ENCODE measurements at places on chromosomes 6 and 20.

- no peak for DNase-seq
These were observed 140.5 kb downstream of the TFAP2B start for GRCh38 chr6:50959081-50959641.

- DNase-seq: no peak
These were observed 82.0 kb downstream of the SERAC1 start for GRCh38 chr6:158086054-158086503.

DNA sequence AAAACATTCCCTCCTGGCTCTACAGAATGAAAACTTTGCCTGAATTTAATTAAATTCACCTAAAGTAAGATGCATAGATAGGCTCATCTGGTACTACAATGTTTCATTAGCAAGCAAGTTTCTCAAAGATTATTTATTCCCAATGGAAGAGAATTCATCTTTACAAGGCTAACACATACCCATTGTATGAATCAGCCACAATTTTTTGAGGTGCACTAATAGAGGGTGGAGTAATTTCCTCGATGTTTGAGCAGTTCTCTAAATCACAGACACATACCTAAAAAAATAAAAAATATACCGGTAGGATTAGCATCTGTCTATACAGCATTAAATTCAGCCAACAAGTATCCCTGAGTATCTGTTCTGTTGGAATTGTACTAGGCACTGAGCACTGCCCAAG is 32.7 kb downstream of the ROS1 start:
- no peak for DNase-seq

- DNase-seq: no peak
These were observed 68.9 kb upstream of the HDAC2 start for GRCh38 chr6:114039841-114040240.

- DNase-seq: no peak
These were observed 85.8 kb downstream of the LYRM4 start for GRCh38 chr6:5174756-5175549.

GRCh38 chr20:18276821-18277220 is 11.5 kb upstream of the ZNF133 start:
- peak; percentile 69 for DNase-seq

DNA sequence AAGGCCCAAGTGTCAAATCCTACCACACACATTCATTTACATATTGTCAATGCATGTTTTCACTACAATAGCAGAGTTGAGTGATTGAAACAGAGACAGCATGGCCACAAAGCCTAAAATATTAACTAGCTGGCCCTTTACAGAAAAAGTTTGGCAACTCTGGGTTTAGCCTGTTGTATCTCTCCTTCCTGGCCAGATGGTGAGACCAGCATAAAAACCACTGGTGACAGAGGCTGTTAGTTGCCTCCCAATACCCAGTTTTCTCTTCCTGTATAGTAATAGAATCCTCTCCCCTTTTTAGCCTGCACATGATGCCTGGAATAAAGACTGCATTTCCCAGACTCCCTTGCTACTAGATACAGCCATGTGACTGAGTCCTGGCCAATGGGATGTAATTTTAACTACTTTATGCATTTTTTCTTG is 100.0 kb upstream of the TAB2 start:
- no peak for DNase-seq

- DNase-seq: no peak
These were observed 309.8 kb downstream of the CDC5L start for GRCh38 chr6:44697327-44697726.

DNA sequence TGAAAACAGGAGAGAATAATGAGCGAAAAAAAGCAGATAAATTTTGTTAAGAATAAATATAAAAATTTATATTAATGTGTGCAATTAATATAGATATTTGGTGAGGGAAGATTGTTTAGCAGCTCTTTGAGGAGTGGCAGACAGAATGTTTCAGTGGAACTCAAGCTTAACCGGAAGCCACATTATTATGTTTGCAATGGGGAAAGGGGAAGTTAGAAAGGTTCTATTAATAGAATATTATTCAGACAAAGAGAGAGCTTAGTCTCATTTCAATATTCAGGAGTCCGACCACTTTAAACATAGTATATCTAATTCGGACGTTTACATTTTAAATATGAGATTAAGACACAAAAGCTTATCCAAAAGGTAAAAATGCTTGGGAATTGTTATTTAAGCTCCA is 81.6 kb upstream of the KHDRBS2 start:
- DNase-seq: no peak

DNA sequence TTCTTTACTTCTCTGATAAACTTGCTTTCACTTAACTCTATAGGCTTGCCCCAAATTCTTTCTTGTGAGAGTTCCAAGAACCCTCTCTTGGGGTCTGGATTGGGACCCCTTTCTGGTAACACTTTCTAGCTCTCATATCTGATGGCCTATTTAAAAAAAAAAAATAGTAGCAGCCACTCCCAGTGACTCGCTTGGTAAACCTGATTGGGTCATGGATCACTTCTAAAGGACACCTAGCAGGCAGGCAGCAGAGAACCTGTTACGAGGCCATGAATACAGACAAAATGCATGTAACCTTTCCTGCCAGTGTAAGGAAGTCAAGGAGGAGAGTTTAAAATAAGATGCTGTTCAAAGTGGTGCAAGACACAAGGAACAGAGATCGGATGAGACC is 9.1 kb upstream of the SERPINB6 start:
- no peak for DNase-seq

GRCh38 chr20:38658879-38659596 is 57.4 kb downstream of the ARHGAP40 start:
- peak; percentile 15 for DNase-seq

DNA sequence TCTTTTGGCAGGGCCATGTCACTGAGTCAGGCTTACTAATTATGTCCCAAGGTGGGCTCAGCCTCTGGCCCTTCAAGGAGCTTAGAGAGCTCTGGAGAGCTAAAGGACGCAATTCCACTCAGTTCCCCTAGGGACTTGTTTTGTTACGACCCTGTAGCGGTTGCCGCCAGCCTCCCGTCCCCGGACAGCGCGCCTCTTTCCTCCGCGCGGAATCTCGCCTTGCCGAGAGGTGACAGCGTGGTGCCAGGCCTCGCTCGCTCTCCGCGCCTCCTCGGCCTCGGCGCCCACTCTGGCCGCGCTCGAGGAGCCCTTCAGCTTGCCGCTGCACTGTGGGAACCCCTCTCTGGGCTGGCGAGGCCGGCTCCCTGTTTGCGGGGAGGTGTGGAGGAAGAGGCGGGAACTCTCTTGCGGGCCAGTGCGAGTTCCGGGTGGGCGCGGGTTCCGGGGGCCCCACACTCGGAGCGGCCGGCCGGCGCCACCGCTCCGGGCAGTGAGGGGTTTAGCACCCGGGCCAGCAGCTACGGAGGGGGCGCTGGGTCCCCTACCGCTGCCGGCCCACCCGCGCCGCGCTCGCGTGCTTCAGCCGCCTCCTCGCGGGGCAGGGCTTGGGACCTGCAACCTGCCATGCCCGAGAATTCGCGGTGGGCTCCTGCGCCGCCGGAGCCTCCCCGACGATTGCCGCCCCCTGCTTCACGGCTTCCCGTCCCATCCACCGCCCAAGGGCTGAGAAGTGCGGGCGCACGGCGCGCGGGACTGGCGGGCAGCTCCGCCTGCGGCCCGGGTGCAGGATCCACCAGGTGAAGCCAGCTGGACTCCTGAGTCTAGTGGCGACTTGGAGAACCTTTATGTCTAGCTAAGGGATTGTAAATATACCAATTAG is 9.9 kb upstream of the ZNF311 start:
- DNase-seq: no peak

DNA sequence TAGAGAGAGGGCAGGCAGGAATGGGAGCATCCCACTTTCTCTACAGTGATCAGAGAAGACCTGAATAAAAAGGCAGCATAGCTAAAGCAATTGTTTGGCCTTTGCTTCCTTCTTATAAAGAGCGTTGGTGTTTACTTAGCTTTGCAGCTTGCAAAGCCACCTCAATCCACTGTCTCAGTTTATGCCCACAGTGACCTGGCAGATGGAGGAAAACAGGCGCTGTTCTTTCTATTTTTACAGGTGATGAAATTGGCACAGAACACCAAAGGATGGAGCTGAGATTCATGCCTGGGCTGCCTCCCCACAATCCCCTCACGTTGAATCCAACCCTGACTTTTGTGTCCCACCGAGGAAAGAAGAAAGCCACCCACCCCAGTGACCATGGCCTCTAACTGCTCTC is 130.5 kb downstream of the TTLL2 start:
- no peak for DNase-seq

DNA sequence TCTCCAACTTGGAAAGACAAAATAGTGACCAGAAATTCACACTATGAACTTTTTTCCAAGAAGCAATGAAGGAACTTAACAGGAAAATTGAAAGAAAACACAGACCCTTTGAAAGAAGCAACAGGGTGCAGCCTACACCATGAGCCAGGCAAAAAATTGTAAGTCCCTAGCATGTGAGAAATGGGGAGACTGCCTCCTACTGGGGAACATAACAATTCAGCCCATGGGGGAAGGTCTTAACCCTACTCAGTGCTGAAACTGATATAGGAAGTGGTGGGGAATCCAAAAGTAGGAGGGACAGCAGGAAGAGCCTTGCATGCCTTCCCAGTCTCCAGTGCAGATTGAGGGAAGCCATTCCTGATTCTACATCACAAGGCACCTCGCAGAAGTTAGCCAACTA is 235.1 kb upstream of the UFL1 start:
- DNase-seq: no peak

DNA sequence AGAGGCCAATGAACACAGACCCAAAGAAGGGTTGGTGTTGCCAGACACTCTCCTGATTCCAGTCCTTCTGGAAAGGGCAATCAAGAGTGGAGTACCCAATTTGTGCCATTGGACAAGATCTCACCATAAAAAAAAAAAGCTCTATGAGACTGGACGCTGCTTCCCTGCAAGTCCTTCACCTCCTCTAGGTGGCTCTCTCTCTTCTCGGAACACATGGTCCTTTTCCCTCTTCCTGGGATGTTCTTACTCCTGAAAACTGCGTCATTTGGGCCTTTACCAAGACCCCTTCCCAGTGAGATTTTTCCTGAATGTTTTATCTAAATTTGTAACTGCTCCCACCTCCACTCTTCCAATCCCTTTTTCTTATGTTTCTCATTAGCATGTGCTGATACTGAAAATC is 280.8 kb downstream of the FOXA2 start:
- no peak for DNase-seq

- peak; percentile 69 for DNase-seq
These were observed 30.4 kb downstream of the KDM1B start for GRCh38 chr6:18185624-18186023.
